Activated T-cell treated with anti-CD3 and anti-CD28 coated beads for 48 hours (primary cell): ENCODE measurements at places on chromosomes 1 and 21.

- no peak for DNase-seq
Measured at GRCh38 chr1:182166750-182167149, 105.2 kb upstream of the ZNF648 start.

DNA sequence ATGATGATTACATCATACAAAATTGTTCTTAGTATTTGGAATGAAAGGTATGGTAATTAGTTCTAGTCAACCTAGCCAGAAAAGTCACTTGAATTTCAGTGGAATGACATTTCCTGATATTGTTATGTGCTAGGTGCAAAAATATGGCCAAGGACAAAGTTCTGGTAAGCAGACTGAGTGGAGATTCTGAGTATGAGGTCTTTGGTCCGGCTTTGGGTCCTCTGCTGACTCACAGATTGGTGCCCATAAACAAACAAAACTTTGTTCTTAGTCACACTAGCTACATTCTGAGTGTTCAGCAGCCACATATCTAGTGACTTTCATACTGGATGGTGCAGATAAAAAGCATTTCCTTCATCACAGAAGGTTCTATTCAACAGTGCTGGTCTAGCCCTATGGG, 206.1 kb downstream of the ZNF648 start:
- no peak for DNase-seq

GRCh38 chr1:234953655-234954405, 174.8 kb downstream of the TOMM20 start:
- DNase-seq, result no peak

- DNase-seq, result no peak
Measured at GRCh38 chr1:22064751-22065402, 12.4 kb downstream of the CDC42 start.

DNA sequence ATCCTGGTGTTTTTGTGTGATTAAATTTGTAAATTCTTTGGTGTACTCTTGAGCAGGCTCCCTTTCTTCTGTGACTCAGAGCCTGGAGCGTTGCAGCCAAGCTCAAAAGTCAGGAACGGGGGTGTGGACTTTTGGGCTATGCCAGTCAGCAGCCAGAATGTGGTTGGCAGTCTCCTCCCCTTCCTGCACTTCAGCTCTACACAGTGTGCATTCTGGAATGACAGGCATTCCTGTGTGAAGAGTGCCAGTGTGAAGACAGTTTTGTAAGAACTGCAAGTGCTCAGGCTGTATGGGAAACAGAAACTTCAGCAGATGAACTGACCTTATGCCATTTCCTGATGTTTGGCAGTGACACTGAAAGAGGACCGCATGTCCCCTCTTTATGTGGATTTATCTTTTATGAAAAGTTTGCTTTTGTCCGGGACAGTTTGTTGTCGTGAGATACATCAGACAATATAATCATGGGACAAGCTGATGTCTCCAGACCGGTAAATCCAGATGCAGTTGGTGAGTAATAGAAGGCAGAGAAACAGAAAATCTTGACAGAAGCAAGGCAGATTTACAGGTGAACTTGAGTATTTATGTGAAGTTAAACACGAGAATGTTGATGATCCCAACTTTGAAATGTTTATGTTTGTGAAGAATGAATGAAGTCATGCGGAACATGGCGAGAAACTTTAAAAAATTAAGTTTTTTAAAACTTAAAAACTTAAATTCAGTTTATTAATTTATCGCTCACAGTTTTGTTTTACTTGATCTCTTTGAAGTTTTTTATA, 67.7 kb upstream of the RCC1 start:
- no peak for DNase-seq

- DNase-seq, result no peak
Measured at GRCh38 chr1:42340093-42340492, 5.1 kb upstream of the FOXJ3 start.
